NCI-H146 (cell line): ENCODE measurements at places on chromosomes 3 and 15.

DNA sequence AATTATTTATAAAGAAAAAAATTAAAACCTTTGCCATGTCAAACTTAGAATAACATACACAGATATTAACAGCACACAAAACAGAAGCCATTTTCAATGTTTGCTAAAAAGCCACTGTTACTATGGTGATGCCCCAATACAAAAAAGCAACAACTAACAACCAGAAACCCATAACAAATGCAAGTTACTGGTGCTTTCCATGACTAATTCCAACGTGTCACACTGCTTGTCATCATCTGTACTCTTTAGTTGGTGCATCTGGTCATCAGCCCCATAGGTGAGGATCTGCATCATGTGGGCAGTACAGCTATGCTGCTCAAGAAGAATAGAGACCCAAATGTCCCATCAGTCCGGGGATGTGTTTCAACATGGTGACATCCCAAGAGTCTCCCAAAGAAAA, 52.8 kb downstream of the ATP8B4 start:
- no peak for DNase-seq

DNA sequence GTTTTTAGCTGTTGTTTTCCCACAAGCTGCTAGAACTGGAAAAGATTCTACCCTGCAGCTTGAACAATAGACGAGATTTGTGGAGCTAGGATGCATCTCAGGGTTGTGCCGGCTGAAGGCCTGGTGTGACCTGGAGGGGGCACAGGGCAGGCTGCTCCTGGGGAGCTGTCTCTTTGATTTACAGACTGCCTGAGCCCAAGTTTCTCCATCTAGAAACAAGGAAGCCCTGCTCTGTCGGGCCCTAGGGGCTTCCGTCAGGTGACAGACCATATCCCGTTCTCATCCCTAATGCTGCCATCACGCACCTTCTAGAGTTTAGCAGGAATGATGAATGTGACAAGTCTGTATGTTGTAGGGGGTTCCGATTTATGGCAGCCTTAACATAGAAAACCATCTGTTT, 7.9 kb upstream of the CPNE9 start:
- DNase-seq = no peak

GRCh38 chr15:77839456-77839855, 206.7 kb upstream of the LINGO1 start:
- DNase-seq = no peak

DNA sequence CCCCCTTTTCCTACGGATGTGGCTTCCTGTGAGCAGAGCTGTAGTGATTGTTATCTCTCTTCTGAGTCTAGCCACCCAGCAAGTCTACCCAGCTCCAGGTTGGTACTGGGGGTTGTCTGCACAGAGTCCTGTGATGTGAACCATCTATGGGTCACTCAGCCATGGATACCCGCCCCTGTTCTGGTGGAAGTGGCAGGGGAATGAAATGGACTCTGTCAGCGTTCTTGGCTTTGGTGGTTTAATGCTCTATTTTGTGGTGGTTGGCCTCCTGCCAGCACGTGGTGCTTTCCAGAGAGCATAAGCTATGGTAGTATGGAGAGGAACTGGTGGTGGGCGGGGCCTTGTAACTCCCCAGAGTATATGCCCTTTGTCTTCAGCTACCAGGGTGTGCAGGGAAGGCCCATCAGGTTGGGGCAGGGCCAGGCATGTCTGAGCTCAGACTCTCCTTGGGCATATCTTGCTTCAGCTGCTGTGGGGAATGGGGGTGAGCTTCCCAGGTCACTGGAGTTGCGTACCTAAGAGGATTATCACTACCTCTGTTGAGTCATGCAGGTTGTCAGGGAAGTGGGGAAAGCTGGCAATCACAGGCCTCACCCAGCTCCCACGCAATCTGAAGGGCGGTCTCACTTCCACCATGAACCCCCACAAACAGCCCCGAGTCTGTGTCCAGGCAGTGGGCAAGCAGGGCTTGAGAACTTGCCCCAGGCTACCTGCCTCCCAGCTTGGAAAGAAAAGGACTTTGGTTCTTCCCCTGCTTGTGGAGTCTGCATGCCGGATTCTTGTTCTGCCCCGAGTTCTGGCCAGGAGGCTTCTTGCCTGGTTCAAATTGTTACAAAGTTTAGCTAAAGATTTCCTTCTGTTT, 9.0 kb upstream of the ADGRG7 start:
- DNase-seq = no peak

GRCh38 chr3:124107104-124107890, 115.4 kb upstream of the ROPN1 start:
- DNase-seq = no peak

DNA sequence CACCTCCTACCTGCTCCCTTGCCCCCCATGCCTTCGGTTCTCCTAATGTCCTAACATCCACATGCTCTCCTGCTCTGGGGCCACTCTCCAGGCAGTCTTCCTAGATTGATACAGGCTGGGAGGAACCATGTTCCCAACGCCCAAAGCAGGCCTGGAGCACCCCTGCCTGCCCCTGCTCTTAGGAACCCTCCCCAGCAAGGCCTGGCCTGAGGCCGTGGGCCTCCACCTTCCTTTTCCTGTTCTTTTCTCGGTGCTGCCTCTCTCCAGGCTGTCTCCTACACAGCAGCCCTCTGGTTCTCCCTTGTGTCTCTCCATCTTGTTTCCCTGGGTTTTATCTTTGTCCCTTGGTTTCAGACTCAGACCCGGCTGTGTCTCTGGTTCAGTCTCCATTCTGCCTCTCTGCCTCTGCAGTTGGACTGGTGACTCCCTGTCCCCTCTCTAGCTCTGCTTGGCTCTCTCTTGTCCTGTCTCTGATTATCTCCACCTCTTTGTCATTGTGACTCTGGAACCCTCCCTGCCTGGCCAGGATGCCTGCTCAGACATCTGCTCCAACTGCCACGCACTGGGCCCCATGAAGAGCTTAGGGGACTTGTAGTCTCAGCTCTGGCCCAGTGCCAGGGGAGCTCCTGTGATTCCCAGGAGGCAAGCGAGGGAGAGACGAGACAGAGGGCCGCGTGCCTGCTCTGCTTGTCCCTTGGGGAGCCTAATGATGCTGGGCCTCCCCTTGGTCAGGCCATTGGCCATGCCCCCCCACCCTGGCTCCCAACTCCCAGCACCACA, 26.0 kb upstream of the RPL29 start:
- DNase-seq = peak; percentile 59
